ENCODE measurements at places on chromosomes 7 and 10. TPM values are rescaled to one million over a fixed set of nuclear protein-coding genes. Genes with fewer than 3 reads are reported as not detected.

Gene FZD1
- total RNA-seq = 0.10 TPM

Gene GPR146
- 21.5 TPM for total RNA-seq

Gene TMEM196
- total RNA-seq = not detected

Gene SLC18A3
- not detected for total RNA-seq

Gene TFEC
- 1.0 TPM for total RNA-seq

Gene AKR1C4
- not detected for total RNA-seq

Gene FRA10AC1
- total RNA-seq = 16.5 TPM

Gene SLC26A5
- total RNA-seq = not detected

Gene SLC29A3
- 4.8 TPM for total RNA-seq

Gene ZSCAN21
- 6.0 TPM for total RNA-seq

Gene PRKCQ
- total RNA-seq = 87.3 TPM

Gene RASA4B
- 32.4 TPM for total RNA-seq
